ENCODE measurements at places on chromosomes 6 and 20.

DNA sequence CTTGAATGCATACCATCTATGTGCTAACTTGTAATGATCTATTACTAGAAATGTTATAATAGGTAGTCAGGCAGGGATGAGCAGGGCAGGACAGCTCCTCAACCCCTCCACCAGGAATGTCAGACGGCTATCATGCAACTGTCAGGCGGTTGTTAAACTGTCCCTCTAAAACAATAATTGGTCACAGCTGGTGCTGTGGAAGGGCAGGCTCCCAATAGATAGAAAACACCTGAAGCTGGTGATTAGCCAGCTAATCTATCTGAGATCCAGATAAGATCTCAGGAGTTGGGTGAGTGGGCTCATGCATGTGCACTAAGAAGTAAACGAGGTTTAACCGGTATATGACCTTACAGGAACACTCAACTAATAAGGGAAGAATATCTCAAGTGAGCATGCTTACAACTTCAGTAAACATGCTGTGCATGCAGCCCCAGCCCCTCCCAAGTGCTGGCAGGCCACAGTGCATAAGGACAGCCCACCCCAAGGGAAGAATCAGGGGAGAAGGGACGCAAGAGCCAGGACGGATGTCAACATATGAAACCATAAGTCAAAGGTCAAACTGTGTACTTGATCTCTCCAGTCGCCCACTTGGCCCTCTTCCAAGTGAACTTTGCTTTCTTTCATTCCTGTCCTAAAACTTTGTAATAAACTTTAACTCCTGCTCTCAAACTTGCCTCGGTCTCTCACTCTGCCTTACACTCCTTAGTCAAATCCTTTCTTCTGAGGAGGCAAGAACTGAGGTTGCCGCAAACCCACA is 566.2 kb upstream of the NRSN1 start:
- DNase-seq = no peak

DNA sequence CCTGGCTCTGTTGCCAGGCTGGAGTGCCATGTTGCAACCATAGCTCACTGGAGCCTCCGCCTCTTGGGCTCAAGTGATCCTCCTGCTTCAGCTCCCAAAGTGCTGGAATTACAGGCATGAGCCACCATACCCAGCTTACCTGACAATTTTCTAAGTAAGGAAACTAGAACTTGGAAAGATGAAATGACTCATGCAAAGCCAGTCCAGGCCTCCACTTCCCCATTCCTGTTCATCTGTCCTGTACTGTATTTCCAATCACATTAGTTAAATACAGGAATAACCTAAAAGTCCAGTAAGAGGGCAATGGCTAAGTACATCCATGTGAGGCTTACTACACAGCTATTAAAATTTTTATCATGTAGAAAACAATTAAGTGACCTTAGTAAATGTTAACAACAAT is 8.3 kb upstream of the ADGB start:
- no peak for DNase-seq

DNA sequence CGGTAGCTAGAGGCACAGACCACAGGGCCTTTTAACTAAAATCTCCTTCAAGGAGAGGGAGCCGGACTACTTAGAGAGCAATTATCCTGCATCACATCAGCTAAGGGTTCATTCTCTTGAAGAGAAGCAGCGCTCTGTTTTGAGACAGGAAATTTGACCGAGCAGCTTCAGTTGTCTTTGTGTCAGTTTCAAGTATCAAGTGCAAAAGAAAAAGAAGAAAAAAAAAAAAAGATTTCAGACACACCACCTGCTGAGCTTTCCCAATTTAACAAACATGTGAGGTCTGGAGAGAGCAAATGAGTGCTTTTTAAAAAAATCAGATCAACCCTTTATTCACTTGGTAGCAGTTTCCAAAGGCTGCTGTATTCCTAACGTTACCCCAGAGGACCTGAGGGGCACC is 273.5 kb upstream of the POU3F2 start:
- DNase-seq = no peak

GRCh38 chr6:150565945-150566344 is 33.7 kb upstream of the PLEKHG1 start:
- DNase-seq = no peak

DNA sequence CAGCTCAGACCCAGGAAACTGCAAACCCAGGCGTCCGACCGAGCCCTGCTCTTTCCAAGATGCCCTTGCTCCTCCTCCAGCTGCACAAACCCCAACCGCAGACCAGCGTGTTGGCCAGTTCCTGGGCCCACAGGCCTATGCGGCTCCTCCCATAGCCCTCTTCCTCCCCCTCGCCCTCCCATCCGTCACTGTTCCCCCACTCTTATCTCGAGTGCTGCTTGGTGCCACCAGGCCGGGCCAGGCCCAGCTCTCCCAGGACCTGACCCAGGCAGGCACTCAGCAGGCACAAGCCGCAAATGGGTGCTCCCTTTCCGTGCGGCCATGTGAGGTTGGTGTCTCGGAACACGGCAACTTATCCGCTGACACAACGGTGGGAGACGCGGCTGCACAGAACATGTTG is 28.6 kb downstream of the ADRM1 start:
- DNase-seq = no peak

DNA sequence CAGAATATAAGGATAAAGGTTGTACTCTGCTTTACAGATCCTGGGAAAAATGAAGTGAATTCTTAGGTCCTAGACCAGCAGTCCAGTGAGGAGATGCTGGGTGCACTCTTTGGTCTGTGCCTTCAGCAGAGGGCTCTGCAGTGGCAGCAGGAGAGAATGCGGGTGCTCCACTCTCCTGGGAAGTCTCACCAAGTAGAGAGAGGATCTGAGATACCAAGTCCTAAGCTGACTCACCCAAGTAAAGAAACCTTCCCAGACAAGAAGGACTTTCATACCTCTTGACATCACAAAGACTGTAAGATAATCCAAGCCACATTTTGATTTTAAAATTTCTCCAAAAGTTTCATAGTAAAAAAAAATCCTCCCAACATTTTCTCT is 116.9 kb upstream of the EMILIN3 start:
- no peak for DNase-seq

DNA sequence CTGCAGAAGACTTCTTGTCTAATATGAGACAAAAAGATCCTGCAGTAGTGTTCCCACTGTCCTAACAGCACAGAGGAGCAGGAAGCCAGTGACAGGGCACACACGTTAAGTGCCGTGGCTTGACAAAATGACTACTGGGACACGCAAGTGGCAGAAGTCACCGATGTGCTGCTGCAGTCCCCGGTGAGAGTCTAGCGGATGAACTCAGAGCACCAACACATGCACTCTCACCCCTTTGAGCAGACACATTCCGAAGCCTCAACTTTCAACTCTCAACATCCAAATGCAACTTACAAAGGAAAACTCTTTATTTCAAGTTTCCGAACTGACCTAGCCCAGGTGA is 898 bp downstream of the LAMA4 start:
- DNase-seq = no peak

DNA sequence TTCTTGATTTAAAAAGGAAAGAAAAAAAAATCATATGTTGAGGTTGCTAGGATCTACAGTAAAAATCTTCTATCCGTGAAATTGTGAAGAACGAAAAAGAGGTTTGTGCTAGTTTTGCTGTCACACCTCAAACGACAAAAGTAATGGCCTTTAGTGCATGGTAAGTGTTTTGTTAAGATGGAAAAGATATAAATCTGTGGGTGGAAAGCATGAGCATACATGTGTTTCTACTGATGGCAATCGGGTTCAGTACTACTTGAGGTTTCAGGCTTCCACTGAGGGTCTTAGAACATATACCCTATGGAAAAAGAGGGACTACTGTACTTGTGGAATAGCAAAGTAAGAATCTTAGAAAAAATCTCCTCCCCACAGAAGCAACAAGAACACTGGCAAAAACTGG is 58.0 kb downstream of the AHI1 start:
- no peak for DNase-seq

DNA sequence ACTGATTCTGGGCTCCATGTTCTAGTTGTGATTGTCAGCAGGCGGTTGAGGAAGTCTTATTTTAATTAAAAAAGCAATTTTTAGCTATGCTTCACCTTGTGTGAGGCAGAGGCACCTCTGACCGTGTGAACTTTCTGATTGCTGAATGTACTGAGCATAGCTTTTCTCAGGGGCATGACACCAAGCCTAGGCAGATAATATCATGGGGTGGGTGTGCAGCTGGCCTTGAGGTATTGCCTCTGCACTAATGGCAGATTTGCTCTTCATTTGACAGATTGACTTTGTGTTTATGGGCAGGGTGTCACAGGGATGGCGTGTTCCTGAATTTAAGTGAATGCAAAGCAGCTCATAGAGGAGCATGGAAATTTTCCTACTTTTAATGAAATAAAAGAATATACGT is 19.6 kb downstream of the CTNNBL1 start:
- no peak for DNase-seq

DNA sequence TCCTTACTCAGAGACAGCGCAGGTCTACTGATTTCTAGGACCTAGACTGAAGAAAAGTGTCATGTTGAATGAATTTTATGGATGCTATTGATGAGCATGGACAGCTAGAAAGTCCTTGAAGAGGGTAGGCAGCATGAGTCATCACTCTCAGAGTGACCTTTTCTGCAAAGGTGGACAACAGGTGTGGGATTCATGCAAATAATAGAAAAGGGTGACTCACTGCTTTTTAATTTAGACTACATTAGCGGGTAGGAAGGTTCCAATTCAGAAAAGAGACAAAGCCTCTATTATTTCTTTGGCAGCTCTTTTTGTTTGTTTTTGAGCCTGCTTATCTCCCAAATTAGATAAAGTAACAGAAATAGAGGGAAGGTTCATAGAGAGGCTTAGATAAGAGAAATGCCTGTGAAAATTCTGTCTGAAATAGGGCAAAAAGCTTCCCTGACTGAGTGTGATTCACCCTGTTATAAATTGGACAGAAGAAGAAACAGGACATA is 191.4 kb downstream of the TENT5A start:
- no peak for DNase-seq

DNA sequence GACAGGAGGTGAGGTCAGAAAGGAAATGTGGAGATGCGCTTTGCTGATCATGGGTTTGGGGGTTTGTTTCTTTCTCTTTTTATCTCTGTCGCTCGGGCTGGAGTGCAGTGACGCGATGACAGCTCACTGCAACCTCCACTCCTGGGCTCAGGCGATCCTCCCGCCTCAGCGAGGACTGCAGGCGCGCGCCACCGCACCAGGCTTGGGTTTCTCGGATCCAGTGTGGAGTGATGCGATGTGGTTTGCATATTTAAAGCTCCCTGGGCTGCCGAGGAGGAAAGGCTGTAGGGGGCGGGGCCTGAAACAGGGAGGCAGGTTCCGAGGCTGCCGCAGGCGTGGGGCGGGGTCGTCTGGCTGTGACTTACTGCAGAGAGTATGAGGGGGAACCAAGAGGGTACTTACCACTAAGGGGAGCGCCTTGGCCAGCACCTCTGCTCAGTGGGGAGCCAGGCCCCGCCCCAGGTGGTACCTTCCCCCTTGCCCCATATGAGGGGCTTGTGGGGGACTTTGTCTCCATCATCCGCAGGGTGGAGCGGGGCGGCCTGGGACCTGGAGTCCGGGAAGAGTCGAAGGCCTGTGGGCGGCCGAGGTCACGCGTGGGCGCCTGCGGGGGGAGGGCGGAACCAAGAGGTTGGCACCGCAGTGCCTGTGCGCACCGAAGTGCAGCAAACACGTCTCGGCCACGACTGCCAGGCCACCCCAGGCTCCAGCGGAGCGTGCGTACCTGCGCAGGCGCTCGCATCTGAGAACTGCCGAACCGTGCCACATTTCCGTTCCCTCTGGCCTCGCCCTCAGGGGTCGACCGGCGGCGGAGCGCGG is 12.7 kb upstream of the BAK1 start:
- no peak for DNase-seq

DNA sequence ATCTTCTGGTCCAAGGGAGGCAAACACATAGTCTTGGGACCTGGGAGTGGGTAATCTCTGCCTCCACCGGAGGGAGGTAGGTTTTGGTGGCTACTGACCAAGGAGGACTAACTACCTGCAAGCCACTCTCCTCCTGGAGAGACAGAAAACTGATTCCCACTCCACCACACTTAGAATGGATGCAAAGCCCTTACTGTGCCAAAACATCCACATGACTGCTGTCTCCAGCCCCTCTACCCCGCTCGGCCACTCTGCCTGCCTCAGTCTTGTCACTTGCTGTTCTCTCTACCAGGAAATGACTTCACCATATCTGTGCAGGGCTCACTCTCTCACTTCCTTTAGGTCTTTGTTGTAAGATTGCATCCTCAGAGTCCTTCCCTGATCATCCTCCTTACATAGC is 129.5 kb upstream of the ARG1 start:
- DNase-seq = no peak

DNA sequence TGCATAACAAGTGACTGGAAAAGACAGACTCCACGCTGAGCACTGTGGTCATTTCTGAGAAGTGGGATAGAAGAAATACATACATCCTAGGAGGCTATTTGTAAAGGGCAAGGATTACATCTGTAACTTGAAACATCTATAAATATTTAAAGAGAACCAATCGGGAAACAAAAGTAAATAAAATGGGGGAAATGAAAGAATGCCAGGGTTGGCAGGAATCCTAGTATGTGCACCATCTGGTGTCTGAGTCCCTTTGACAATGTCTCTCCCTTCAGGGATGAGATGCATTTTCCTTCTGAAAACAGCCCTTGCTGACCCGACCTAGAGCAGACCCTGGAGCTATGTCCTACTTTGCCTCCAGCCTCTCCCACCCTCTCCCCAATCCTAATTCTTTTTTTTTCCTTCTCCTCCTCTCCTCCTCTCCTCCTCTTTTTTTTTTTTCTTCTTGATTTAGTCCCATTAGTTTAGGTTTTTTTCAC is 53.2 kb downstream of the VSTM2L start:
- DNase-seq = no peak

DNA sequence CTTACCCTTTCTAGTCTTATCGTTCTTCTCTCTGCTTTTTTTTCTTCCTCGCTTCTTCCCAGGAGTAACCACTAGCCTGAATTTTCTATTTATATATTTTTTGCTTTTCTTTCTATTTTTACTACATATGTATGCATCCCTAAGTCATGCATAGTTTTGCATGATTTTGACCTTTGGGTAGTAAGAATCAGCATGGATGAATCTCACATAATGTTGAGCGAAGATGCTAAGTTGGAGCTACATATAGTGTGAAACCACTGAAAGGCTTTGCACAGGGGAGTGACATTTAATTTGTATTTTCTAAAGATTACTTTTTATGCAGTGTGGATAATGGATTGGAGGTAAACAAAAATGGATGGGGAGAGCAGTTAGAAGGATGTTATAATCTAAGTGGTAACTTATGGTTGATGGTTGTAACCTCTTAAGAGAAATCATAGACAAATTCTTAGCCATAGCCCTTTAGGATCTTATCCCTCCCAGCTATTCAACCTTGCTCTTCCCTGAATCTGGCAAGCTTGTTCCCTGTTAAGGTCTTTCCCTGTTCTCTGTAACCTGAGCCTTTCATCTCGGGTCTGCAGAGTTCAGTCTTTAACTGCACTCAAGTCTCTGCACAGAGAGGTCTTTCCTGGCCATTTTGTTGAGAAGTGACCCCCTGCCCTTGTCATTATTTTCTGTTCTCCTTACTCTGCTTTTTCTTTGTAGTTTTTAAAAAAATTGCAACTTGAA is 18.0 kb downstream of the PEX7 start:
- no peak for DNase-seq

- no peak for DNase-seq
Observed at GRCh38 chr20:51027035-51027795, 4.3 kb upstream of the KCNG1 start.

GRCh38 chr20:10581823-10582222 is 92.0 kb downstream of the JAG1 start:
- peak; percentile 59 for DNase-seq

GRCh38 chr6:150443621-150444020 is 74.8 kb downstream of the IYD start:
- no peak for DNase-seq

- no peak for DNase-seq
Observed at GRCh38 chr6:166488076-166488685, 98.3 kb downstream of the RAMACL start.

GRCh38 chr20:21028921-21029320 is 77.2 kb downstream of the LINC00237 start:
- DNase-seq = no peak

GRCh38 chr6:36000451-36000850 is 24.0 kb downstream of the SLC26A8 start:
- DNase-seq = no peak
